ENCODE measurements at places on chromosomes 7 and 10. TPM values are rescaled to one million over a fixed set of nuclear protein-coding genes. Genes with fewer than 3 reads are reported as not detected.

DNA sequence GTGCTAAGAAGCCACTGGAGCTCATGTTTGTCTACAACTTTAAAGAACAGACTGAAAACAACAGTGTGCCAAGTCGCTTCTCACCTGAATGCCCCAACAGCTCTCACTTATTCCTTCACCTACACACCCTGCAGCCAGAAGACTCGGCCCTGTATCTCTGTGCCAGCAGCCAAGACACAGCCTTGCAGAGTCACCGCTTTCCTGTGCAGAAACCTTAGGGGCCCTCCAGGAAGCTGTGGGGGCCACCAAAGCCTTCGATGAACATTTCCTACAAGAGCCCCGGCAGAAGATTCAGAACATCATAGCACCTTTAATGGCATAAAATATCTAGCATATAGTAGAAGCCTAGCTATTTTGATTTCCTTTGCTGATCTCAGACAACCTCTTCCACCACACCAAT, 88.0 kb upstream of the PRSS58 start:
- no peaks in the 10 kb centered on the region for H3K4me1 ChIP-seq
- no peak for DNase-seq
- no peaks in the 10 kb centered on the region for H3K36me3 ChIP-seq

GRCh38 chr10:52757773-52758172, 14.8 kb downstream of the MBL2 start:
- H3K4me1 ChIP-seq = no peaks in the 10 kb centered on the region
- no peaks in the 10 kb centered on the region for H3K36me3 ChIP-seq
- no peak for DNase-seq
- no peak overlapping the region for H3K27ac ChIP-seq
- H3K4me3 ChIP-seq = no peak overlapping the region

GRCh38 chr10:127906548-127907377, at the start of gene PTPRE:
PTPRE (plus strand) TSS chr10:127907103; CDS start chr10:128040882, 133,779 bp downstream.
- no peak within 1 kb of the TSS for H3K27ac ChIP-seq
- H3K4me3 ChIP-seq = peak within 1 kb of the TSS; percentile 3
- peak; percentile 66 for DNase-seq
- no peaks in the 10 kb centered on the region for H3K4me1 ChIP-seq
- H3K36me3 ChIP-seq = no peaks in the 10 kb centered on the region

GRCh38 chr7:44134943-44135628, 6.0 kb downstream of the MYL7 start:
- H3K36me3 ChIP-seq = no peaks in the 10 kb centered on the region
- no peak for DNase-seq
- no peak overlapping the region for H3K27ac ChIP-seq
- no peak overlapping the region for H3K4me3 ChIP-seq
- no peaks in the 10 kb centered on the region for H3K4me1 ChIP-seq

DNA sequence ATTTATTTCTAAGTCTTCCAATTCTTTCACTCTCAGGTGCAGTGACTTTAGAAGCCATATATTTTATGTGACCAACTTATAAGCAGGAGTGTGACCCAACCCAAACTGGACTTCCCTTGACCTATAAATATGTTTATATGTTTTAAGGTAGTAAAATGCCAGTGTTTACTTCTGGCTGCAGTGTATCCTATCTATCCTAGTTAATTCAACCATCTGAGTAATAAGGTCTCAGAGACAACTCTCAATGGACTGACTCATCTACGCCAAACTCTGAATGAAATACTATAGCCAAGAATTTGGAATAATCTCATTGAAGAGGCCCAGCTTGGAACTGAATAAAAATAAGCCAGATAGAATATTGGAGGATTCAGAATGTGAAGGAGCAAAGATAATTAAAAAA, 544.5 kb upstream of the SORCS1 start:
- H3K27me3 ChIP-seq = no peaks in the 10 kb centered on the region
- no peaks in the 10 kb centered on the region for H3K4me1 ChIP-seq
- no peak overlapping the region for H3K27ac ChIP-seq
- no peak overlapping the region for H3K4me3 ChIP-seq
- no peaks in the 10 kb centered on the region for H3K36me3 ChIP-seq

- no peaks in the 10 kb centered on the region for H3K4me1 ChIP-seq
- no peak overlapping the region for H3K4me3 ChIP-seq
- no peaks in the 10 kb centered on the region for H3K36me3 ChIP-seq
- no peak for DNase-seq
- no peak overlapping the region for H3K27ac ChIP-seq
- H3K27me3 ChIP-seq = no peaks in the 10 kb centered on the region
These were observed 816.7 kb upstream of the PHF14 start for GRCh38 chr7:10156972-10157371.

DNA sequence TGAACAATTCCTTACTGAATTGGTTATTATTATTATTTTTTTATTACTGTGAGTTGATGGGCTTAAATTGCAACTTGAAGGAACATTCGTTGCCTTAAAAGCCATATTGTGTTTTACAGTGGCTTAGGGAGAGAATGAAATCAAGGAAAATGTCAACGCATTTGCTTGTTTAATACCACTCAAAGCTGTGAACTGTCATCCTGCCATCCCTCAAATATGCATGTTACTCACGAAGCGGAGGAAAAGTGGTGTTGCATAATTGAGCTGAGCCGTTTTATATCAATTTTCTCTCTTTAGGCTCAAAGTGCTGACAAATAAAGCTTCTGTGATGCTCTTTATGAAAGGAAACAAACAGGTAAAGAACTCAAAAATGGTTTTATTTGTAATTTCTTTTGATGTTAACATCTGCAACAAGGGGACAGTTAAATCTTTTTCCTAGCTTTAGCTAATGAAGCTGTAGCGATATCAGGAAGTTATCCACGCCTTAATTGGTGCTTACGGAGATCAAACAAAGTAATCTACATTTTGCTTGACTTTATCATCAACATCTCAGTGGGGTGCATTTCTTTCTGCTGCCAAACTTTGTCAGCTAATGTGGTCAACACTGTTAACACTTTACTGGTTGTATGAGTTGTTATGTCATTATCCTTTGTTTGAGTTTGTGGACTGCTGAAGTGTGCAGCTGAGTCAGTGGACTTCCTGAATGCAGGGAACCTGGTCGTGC, 33.1 kb downstream of the GLRX3 start:
- H3K4me3 ChIP-seq = no peak overlapping the region
- H3K36me3 ChIP-seq = peaks cover 11% of the 10 kb centered on the region
- no peaks in the 10 kb centered on the region for H3K4me1 ChIP-seq
- H3K27ac ChIP-seq = no peak overlapping the region

The CCL24 gene
- total RNA-seq = not detected

- no peaks in the 10 kb centered on the region for H3K36me3 ChIP-seq
- no peaks in the 10 kb centered on the region for H3K4me1 ChIP-seq
- no peaks in the 10 kb centered on the region for H3K27me3 ChIP-seq
- H3K4me3 ChIP-seq = no peak overlapping the region
- DNase-seq = no peak
These were observed 9.7 kb upstream of the MKRN1 start for GRCh38 chr7:140489026-140489359.

The EZH2 gene
- 4.7 TPM for total RNA-seq

The GIMAP1 gene
- 10.2 TPM for total RNA-seq

The TWIST1 gene
- total RNA-seq = 1.3 TPM

The COBL gene
- 42.7 TPM for total RNA-seq

The PRSS37 gene
- total RNA-seq = not detected

DNA sequence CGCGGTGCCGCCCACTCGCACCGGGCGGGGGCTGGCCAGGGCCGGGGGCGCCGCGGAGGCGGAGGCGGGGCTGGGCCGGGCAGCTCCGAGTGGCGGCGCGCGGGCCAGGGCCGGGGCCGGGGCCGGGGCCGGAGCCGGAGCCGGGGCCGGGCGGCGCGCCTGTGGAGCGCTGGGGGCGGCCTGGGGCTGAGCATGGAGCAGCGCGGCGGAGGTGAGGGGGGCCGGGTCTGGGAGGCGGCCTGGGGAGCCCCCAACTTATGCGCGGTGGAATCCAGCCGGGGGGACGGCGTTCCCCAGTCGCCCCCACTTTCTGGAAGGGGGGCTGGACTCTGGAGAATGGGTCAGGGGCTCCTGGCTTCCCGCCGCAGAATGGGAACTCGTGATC, at the start of gene LZTS2:
TSS of gene LZTS2 (plus strand) at position 67 of the 385 bp plus-strand sequence. CDS start 2,731 bp downstream, outside the sequence.
- H3K27me3 ChIP-seq = no peaks in the 10 kb centered on the region
- peaks cover 7% of the 10 kb centered on the region for H3K4me1 ChIP-seq
- no peak for DNase-seq
- H3K4me3 ChIP-seq = peak within 1 kb of the TSS; percentile 81
- H3K27ac ChIP-seq = peak within 1 kb of the TSS; percentile 98
- H3K36me3 ChIP-seq = peaks cover 10% of the 10 kb centered on the region

GRCh38 chr7:45071528-45071927, 17.2 kb downstream of the NACAD start:
- no peak overlapping the region for H3K4me3 ChIP-seq
- no peaks in the 10 kb centered on the region for H3K4me1 ChIP-seq
- H3K27ac ChIP-seq = no peak overlapping the region
- DNase-seq = no peak

The KCND2 gene
- 0.19 TPM for total RNA-seq

DNA sequence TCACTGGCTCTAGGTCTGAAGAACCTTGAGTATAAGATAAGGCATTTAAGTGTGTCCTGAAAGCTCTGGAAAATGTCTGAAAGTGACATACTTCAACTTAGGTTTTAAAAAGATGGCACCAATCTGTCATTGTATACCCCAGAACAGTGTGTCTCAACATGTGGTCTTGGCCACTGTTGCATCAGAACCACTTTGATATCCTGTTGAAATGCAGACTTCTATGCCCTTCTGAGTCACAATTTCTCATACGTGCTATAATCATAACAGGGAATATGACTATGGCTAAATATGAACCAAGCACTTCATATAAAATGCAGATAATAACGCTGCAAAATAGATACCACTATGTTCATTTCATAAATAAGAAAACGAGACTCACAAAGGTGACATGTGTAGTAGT, 38.0 kb upstream of the GPAM start:
- no peak for DNase-seq
- no peaks in the 10 kb centered on the region for H3K36me3 ChIP-seq
- H3K27me3 ChIP-seq = no peaks in the 10 kb centered on the region
- H3K27ac ChIP-seq = no peak overlapping the region
- H3K4me3 ChIP-seq = no peak overlapping the region

DNA sequence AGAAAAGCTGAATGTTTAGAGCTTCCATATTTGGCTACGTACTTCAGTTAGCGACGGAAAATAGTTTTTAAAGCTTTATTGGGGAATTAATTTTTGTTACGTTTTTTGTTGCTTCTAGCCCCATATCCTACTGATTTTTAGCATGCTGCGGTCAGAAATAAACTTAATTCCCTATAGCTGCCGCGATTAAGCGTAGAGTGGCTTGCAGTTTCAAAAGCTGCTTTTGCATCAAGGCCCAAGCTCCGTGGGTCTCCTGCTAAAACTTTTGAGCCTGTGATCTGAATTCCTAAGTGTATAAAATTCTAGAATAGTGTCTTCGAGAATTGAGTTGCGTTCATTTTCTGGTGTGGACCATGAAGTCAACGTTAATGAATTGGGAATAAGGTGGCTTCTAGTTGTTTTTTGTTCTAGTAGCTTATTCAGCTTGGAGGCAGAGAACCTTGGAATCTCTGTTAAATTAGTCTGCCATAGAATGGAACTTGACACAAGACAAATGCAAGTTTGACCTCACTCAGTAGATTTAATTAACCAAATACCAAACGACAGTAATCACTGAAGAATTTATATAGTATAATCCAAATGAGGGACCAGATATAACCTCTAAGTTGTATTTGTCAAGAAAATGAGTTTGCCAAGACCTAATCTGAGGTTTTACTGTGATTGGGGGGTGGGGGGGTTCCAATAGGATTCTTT, 977 bp downstream of the CALU start:
- peak overlapping the region; percentile 98 for H3K4me3 ChIP-seq
- H3K36me3 ChIP-seq = no peaks in the 10 kb centered on the region
- peaks cover 18% of the 10 kb centered on the region for H3K4me1 ChIP-seq
- H3K27me3 ChIP-seq = no peaks in the 10 kb centered on the region
- no peak for DNase-seq
- peak overlapping the region; percentile 95 for H3K27ac ChIP-seq

The BET1 gene
- 25.8 TPM for total RNA-seq

The THSD7A gene
- total RNA-seq = 24.3 TPM

The NFE2L3 gene
- 12.5 TPM for total RNA-seq

DNA sequence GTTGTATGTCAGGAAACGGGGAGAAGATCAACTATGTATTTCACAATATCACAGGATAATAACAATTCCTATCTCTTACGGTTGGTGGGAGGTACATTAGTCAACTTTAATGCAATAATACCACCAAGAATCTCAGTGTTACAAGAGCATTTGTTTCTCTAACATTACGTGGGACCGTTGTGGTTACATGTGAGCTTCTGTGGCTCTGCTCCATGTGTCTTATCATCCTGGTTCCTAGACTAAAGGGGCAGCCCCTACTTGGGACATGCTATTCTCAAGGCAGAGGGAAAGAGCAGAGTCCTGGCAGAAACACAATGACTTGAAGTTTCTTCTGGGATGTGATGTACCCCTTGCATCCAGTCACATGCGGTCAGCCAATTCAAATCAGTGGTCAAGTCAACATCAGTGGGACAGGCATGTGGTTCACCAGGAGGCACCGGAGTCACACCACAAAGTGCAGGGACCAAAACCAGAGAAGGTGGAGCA, 2.5 kb upstream of the ZNF22 start:
- H3K4me1 ChIP-seq = peaks cover 35% of the 10 kb centered on the region
- DNase-seq = no peak
- H3K27me3 ChIP-seq = no peaks in the 10 kb centered on the region
- H3K36me3 ChIP-seq = no peaks in the 10 kb centered on the region

The FLNC gene
- total RNA-seq = 12.2 TPM

GRCh38 chr10:78655979-78656378, 412.8 kb upstream of the ZMIZ1 start:
- DNase-seq = no peak
- H3K27me3 ChIP-seq = no peaks in the 10 kb centered on the region
- no peak overlapping the region for H3K27ac ChIP-seq
- no peak overlapping the region for H3K4me3 ChIP-seq

GRCh38 chr10:31942435-31942834, 13.8 kb upstream of the ARHGAP12 start:
- no peak overlapping the region for H3K4me3 ChIP-seq
- no peaks in the 10 kb centered on the region for H3K4me1 ChIP-seq
- H3K27me3 ChIP-seq = no peaks in the 10 kb centered on the region
- DNase-seq = no peak

The SLC26A3 gene
- total RNA-seq = 0.25 TPM

DNA sequence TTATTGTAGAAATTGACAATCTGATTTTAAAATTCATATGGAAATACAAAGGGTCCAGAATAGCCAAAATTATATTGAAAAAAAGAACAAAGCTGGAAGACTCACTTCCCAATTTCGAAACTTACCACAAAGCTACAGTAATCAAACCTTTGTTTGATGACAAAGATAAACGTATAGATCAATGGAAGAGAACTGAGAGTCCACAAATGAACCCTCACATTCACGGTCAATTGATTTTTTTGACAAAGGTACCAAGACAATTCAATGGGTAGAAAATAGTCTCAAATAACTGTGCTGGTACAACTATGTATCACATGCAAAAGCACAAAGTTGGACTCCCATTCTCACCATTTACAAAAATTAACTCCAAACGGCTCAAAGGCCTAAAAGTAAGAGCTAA, 8.7 kb downstream of the KPNA7 start:
- no peaks in the 10 kb centered on the region for H3K27me3 ChIP-seq
- DNase-seq = no peak
- no peaks in the 10 kb centered on the region for H3K36me3 ChIP-seq
- H3K4me3 ChIP-seq = no peak overlapping the region

GRCh38 chr10:100683004-100683403, 62.4 kb upstream of the PAX2 start:
- no peak overlapping the region for H3K27ac ChIP-seq
- H3K36me3 ChIP-seq = no peaks in the 10 kb centered on the region
- peaks cover 36% of the 10 kb centered on the region for H3K27me3 ChIP-seq
- no peak overlapping the region for H3K4me3 ChIP-seq
